AG09319 (cell line): ENCODE measurements at places on chromosomes 7 and 10.

DNA sequence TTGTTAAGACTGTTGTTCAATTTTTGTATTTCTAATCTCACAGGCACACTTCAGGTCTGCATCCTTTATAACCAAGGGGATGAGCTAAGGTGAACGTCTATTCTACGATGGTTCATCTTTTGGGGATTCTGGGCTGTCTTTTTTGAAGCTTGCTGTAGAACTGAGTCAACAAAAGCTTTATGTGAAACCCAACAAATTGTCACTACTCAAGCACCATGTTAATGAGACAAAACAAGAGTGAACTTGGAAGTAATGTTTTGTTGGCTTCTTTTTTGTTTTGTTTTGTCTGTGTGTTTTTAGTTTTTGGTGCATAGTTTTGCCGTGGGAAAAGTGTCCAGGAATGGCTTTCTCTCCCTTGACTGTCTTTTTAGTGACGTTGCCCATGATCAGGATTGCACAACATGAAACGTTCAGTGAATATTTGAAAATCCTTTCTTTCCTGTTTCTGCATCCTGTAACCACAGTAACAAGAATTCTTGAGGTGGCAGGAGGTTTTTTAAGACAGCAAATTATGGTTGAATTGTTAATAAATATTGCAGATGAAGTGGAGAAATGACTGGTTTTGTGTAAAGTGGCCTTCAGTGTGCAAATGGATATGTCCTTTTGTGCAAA, 65.6 kb downstream of the WIPF3 start:
- DNase-seq, result peak; percentile 25

GRCh38 chr10:89481662-89482061, 53.7 kb downstream of the SLC16A12 start:
- peak; percentile 66 for DNase-seq

DNA sequence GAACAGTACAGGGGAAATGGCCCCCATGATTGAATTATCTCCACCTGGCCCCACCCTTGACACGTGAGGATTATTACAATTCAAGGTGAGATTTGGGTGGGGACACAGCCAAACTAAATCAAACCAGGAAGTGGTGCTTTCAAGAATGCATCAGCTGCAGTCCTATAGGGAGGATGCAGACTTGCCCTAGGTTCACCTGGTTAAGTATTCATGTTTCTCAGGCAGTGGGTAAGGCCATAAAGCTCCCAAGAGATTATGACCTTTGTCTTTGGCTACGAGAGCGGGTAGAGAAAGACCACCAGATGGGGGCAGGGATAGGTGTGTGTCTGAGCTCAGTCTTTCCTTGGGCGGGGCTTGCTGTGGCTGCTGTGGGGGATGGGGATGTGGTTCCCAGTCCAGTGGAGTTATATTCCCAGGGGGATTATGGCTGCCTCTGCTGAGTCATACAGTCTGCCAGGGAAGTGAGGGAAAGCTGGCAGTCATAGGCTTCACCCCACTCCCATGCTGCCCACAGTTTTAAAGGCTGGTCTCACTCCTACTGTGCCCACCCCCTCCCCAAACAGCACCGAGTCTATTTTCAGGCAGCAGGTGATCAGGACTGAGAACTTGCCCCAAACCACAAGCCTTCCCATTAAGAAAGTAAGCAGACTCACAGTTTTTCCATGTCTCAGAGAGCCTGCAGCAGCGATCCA, 8.4 kb upstream of the R3HCC1L start:
- no peak for DNase-seq

- no peak for DNase-seq
Observed at GRCh38 chr7:142303650-142304049, 45.8 kb upstream of the PRSS58 start.

DNA sequence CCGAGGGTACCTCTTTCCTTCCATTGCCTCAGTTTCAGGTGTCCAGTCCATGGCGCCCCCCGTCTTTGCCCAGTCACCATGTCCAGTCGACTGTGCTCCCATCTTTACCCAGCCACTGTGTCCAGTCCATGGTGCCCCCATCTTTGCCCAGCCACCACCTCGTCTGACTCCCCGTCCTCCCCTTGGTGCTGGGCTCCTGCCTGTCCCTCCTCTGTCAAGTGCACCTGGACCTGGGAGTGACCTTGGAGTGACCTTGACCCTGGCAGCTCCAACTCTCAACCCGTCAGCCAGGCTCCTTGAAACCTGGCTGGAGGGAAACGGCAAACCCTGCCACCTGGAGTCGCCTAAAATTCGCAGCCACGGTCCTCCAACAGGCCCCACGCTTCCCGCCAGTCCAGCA, 180.2 kb downstream of the ADARB2 start:
- no peak for DNase-seq

- DNase-seq, result no peak
Observed at GRCh38 chr10:66277481-66277880, 648.4 kb upstream of the LRRTM3 start.

- no peak for DNase-seq
Observed at GRCh38 chr7:83562289-83562688, 86.7 kb downstream of the SEMA3E start.

- DNase-seq, result no peak
Observed at GRCh38 chr10:42781893-42782445, 626 bp upstream of the BMS1 start.

DNA sequence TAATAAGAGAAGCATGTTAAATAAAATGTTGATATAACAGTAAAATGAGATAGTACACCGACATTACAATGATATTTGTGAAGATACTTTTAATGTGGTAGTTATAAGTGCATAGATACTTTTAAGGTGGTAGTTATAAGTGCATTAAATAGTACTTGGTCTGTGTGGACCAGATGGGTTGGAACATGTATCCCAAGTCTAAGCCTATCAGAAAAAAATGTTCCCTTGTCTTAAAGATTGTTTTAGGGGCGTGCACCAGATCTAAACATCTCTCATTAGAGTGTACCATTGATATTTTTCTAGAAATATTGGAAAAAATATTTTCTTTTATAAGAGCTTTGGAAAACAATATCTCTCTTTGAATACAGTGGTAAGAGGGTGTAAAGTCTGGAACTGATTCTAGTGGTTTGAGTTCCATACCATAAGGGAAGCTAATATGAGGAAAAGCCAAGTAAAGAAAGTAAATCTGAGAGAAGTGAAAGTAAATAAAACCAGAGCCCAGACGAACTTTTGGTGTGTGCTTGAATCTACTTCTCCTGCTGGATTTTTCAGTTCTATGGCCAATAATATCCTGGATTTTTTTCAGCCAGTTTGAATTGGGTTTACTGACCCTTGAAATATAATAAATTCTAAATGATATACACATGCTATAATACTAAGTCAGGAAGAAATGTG, 175.3 kb downstream of the MBL2 start:
- DNase-seq, result no peak

DNA sequence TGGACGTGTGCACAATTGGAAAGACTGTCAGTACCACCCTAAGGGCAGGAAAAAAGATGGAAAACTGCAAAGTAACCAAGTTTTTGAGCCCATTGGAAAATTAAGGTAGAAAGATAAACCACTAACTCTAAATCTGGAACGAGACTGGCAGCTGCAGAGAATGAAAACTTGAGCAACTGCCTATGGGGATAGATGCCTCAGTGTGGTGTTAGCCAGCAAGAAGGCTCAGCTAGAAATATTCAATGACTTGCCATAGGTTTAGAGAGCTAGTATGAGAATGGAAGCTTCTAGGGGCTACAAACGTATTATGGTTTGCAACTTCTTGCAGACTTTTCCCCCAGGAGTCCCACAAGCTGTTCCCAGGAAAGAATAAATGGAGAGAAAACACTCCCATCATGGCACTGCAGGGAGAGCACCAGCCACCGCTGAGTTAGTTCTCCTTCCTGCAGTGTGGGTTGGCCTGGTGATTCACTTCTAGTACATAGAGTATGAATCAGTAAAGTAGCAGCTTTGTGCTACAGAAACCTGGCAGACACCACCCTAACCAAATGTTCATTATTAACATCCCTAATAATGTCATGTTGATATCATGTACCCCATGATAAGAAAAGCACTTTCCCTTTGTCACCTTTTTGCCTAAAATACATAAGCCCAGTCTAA, 372.4 kb upstream of the VWC2 start:
- no peak for DNase-seq

GRCh38 chr10:128979405-128979804, 487.6 kb upstream of the MGMT start:
- DNase-seq, result no peak

DNA sequence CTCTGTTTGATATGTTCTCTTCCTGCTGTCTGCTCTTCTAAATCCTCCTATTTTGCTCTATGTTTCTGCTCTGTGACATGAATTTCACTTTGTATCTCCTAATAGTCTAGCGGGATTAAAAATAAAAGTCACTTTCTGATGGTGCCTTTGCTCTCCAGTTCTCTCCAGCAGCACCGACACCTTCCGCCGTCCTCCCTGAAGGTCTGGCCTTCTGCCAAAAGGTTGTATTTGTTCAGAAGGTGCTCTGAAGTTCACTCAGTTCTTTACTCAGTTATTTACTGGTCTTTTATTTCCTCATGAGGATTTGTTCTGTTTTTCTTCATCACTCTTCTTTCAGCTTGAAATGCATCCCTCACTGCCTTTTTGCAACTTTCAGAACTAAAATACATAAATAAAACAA, 11.2 kb upstream of the EPHA1 start:
- no peak for DNase-seq

DNA sequence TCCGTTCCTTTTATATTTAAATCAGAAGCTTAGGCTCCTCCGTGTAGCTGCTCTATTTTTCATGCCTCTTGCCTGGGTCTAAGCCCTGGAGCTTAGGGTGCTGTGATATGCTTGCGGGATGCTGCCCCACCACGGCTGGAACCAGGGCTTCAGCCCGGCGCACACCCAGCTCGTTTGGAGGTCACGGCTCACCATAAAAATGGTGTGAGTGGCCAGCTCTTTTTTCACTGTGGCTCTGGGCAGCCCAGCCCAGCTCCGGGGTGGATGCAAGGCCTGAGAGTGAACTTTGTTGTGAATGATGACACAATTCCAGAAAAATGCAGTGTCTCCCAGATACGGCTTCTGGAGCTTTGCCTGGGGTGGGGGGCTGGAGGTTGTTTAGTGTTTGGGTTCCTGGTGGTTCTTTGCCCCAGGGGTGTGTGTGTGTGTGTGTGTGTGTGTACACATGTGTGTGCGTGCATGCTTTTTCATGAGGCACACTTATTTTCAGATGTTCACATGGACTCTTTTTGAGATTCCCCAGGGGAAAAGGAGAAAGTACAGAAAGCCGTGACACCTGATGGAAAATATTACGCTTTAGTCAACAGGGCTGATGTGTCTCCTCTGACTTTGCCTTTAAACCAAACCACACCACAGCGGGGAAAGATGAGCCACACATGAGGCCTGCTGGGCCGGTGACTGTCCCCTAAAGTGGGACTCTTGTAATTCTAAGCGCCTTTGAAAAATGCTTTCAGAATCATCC, 46.2 kb downstream of the GRK5 start:
- peak; percentile 89 for DNase-seq

GRCh38 chr7:140923358-140924006, 1.2 kb downstream of the BRAF start:
- DNase-seq, result no peak

- no peak for DNase-seq
Observed at GRCh38 chr7:21106296-21106732, 319.6 kb upstream of the SP8 start.

DNA sequence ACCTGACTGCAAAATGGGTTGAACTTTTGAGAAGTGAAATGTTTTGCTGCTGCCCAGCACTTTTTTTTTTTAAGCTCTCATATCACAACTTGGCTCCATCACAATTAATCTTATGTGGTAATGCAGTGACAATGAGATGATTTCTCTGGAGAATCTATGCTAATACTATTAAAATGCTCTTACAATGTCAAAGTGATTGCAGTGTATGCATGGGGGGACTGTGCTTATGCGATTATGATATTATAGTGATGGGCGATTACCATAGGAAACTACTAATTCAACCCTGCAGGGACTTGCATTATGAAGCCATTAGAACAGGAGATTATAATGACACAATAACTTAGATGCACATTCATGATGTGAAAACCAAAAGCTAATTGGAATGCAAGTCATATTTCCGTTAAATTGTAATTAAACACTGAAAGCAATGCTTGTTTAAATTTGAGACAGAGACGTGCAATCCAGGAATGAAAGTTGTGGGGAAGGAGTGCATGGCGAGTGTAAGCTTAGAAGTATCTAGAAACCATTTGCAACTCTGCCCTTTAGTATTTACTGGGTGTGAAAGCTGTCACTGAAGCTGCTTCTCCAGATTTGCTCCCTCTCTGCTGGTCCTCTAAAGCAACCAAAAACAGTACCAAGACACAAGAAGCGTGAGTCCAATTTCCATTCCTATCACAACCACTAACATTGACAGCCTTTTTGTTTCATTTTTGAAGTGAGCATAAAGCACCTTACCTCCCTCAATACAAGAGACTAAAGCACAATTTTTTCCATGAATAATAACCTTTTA, 21.6 kb downstream of the PTER start:
- DNase-seq, result no peak

DNA sequence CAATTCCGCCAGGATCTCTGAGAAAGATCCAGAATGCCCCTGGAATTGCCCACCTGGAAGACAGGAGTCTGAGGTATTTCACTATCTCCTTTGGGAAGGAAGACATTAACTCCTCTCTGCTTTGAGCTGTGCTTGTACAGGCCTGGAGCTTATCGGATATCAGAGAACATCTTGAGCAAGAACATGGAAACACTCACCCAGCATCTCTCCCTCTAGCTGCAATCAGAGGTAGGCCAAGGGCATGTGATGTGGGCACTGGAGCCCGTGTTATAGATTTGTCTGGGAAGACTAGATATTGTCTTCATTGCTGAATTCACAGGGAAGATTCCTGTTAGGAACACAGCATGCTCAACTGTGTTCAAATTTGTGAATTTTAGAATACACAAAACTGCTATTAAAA, 233.9 kb downstream of the PHF14 start:
- no peak for DNase-seq

DNA sequence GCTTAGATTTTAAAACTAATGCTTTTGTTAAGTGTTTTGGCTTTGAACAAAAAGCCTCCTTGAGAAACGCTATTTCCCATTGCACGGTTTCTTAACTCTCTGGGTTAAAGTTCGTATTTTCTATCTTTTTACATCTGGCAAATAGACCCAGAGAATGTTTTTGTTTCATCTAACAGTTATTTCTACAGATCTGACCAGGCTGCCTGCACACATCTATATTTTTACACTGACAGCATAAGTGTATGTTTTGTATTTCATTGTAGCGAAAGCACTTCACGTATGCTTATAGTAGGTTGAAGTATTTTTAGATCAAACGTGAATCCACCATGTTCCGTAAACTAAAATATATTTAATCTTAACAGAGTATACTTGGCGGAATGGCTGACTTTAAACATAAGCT, 477.3 kb downstream of the SDK1 start:
- DNase-seq, result no peak

- DNase-seq, result no peak
Observed at GRCh38 chr10:33460505-33461294, 126.2 kb upstream of the NRP1 start.

- DNase-seq, result no peak
Observed at GRCh38 chr7:157564517-157565177, 227.8 kb downstream of the DNAJB6 start.

- no peak for DNase-seq
Observed at GRCh38 chr7:65749518-65749917, 123.4 kb upstream of the VKORC1L1 start.

GRCh38 chr7:105805447-105806019, 70.9 kb downstream of the ATXN7L1 start:
- DNase-seq, result no peak
